ENCODE measurements at places on chromosomes 3 and 15. TPM values are rescaled to one million over a fixed set of nuclear protein-coding genes. Genes with fewer than 3 reads are reported as not detected.

DNA sequence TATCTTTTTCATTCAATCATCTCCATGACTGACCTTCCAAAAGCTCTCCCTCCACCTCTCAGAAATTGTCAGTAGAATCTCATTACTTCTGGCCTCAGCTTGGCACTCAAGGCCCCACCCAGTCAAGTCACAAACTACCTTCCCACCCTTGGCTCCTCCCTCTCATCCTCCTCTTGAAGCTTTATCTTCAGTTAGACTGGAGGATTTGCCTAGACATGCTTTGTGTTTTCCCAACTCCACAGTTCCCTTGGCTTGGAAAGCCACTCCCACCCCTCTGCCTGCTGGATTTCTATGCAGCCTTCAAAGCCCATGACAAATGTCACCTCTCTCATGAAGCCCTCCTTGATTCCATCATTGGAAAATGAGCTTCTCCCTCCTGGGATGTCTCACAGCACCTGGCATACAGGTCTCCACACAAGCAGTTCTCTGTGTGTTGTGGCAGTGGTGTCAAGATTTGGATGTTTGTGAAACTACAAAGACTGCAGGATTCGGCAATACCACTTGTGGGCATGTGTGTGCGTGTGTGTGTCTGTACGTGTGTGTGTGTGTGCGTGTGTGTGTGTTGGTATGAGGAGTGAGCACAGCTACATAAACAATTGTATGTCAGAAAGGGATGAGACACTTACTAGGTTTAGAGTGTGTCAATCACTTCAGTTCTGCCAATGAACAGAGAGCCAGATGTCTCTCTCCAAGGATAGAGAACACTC is 45.3 kb upstream of the VPS8 start:
- DNase-seq, result no peak

GRAMD2A gene
- total RNA-seq, result 26.9 TPM

DNA sequence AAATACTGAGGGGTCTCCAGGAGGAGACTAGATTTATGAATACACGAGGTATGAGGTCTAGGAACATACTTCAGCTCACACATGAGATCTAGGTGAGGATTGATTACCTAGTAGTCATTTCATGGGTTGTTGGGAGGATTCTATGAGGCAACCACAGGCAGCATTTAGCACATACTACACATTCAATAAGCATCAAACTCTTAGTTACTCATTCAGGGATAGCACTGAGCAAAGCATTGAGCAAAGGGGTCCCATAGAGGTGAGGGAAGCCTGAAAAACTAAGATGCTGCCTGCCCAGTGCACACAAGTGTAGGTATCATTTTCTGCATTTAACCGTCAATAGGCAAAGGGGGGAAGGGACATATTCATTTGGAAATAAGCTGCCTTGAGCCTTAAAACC is 4.5 kb downstream of the CCR5 start:
- DNase-seq, result no peak

DNA sequence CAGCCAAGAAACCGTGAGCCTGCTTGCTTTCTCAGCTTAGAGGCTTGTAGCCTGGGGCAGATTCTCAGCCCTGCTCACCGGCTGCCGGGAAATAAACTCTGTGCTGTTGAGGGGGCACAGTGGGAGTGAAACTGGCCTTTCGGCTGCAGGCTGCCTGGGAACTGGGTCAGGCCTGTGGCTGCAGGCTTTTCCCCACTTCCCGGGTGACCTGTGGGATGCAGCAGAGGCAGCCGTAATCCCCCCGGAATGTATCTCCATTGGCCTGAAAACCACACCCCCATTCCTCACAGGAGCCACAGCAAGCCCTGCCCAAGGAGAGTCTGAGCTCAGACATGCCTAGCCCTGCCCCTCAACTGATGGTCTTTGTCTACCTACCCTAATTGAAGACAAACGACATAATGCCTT is 110.9 kb downstream of the STXBP5L start:
- DNase-seq, result no peak

Measured in thyroid gland (tissue), 4 donors.